Activated gamma-delta T cell (primary cell): ENCODE measurements at places on chromosomes 2 and 18.

DNA sequence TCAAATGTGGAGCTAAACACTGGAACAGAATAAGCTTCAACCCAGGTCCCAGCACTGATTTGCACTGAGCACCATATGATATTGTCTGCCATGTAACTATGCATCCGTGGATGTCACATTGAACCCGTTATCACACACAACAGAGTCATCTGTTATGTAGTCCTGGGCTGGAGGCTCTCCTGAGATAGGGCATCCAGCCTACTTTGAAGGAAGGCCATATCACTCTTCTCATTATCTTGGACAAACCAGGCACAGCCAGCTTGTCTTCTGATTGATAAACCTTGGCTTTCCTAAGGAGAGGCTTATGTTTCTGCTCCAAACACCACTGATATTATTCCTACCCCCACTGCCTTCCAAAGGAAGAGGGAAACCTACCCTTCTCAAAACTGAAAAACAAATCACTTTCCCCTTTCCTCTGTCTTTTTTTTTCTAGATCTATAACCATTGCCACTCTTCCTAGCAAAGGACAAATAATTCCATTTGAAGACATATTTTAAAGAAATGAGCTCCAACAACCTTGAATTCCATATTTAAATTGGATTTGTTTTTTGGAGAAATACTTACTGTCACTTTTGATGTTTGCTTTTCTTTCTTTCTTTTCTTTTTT is 16.4 kb downstream of the RSAD2 start:
- DNase-seq = no peak

- DNase-seq = no peak
Measured at GRCh38 chr18:27728659-27729058, 448.3 kb downstream of the CDH2 start.

DNA sequence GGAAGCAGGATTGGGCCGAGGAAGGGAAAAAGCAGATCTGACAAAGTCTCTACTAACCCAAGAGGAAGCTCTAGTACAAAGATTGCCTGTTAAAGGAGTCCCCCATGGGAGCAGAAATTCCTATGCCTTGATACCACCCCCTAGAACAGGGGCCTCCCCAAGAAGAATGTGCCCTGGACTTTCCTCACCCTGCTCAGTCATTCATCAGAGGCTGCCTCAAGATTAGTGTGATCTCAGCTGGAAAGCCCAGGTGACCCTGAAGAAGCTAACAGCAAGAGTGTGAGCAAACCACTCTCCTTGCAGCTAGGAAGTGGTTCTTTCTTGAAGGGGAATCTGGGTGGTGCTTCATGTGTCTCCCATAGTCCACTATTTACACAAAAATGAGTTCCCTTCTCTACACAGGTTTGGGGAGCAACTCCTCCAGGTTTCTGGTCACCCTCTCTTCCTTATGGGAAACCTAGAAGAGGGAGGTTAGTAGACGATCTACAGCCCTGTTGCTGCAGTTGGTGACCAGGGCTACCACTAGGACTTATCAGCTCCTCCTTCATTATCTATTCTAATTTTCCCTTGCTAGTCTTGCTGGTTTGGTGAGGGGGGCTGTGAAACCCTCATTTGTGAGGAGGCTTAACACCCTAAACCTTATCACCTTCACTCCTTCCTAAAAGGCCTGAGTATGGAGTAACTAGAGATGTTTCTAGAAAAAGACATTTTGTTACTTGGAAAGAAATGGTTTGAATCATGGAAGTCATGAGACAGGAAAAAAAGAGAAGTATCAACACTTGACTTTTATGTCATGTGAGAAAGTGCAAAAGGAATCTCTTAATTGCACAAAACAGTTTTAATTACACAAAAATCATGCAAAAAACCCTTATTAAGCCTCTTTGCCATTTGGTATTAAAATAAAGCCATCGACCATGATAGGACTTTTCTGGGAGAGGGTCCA is 2.9 kb upstream of the WDR7 start:
- no peak for DNase-seq

GRCh38 chr18:77091366-77091765 is 41.2 kb downstream of the MBP start:
- no peak for DNase-seq

GRCh38 chr18:46480226-46480625 is 176.8 kb downstream of the LOXHD1 start:
- DNase-seq = no peak

GRCh38 chr2:55363636-55364035 is 56.0 kb downstream of the CCDC88A start:
- DNase-seq = no peak

DNA sequence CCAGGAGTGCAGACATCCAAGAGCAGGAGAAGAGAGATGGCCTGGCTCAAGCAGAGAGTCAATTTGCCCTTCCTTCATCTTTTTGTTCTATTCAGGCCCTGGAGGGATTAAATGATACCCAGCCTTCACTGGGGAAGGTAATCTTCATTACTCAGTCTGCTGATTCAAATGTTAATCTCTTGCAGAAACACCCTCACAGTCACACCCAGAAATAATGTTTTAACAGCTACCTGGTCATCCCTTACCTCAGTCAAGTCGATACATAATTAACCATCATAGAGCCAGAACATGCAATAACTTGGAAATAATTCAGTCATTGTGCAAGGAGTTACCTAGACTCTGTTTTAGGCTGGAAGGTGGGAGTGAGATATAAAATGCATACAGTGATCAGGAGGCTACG is 163.7 kb upstream of the TNP1 start:
- DNase-seq = no peak

GRCh38 chr2:16584824-16585540 is 80.7 kb downstream of the CYRIA start:
- DNase-seq = no peak

DNA sequence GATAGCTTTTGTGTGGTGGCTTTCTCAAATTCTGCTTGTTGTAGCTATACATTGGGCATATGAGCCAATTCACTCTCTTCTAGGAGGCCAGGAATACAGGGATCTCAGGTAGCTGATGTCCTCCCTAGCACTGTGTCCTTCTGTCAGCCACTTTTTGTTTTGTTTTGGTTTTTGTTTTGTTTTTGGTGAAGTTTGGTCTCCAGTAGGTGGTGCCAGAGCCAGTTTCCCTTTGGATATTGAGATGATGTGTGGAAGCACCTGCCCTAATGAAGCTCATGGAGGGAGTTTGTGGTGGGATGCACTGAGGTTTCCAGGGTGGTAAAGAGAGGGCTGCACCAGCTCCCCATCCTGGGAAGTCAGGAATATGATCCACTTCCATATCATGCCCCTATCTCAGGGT is 100.5 kb upstream of the VWC2L start:
- DNase-seq = no peak

DNA sequence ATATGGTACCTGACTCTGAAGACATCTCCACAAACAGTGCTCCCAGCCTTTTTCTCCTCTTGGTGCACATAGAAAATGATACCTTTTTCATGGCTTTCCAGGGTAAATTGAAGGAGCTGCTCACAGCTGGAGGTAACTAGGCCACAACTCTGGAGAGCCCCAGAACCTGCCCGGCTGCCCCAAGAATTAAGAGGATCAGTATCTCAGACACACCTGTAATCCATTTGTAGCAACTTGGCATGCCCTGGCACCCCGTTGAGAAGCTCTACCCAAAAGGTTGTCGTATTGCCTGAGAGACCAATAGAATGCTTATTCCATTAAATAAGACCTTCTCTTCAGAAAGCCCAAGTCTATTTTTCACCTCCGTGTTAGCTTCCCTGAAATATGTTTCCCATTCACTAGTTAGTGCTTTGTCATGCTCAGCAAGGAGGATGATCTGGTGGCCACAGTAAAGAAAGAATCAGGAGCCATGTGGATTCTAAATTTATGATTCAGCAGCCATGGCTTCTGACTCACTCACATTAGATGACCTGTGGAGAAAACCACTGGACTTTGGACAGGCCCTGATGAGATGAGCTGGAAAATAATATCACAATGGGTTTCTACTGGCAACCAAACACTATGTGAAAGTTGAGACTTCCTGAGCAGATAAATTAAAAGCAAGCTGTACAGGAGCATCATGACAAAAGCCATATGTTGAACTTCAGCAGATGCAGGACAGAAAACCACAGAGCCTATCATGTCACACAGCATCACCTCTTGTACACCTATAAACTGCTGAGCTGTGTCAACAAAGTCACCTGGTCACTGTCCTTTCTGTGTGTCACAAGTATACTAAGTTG is 253.3 kb upstream of the OSR1 start:
- DNase-seq = no peak

DNA sequence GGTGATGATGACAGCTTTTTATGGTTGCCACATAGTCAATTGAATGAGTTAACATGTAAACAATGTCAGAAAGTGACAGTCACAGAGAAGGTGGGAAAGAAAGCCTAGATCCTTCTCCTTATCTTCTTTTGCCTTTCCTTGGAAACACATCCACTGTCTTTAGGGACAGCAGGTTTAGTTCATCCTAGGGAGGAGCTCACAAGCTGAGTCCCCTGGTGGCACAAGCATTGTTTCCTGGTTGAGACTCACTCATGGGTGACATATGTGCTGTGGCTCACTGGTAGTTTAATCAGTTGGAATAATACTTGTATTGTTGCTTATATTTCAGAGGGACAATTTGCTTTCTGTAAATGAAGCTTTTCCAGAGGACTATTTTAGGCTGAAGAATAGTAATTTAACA is 598.5 kb downstream of the CNTNAP5 start:
- no peak for DNase-seq

DNA sequence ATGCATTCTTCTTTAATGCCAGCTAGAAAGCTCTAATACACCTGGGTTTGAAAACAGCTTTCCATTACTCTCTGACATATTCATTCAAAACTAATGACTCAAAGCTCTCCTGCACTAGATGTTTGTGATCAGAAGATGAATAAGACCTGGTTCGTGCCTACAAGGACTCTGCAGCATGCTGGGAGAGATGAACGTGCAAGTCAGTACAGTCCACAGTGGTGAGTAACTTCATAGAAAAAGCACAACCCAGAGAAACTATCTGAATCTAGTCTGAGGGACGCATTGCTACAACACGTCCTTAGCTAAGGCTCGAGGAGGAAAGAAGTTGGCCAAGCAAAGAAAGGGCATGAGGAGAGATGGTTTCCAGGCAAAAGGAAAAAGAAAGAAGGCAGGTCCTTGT is 234.3 kb downstream of the OSR1 start:
- no peak for DNase-seq

DNA sequence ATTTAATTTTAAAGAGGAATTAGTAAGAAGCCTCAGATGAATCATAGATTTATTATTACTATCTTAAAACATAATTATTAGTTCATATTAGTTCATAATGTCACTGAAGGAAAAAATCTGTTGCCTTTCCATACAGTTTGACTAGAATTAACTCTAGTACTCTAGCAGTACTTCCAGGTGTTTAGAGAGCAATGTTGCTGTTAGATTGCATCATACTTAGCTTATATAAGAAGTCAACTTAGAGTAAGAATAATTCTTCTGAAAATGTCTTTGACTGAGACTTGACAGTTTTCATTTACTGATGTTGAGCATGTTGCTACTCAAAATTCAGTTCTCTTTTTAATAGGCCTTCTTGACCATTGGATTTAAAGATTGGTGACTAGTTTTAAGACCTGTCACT is 4.7 kb downstream of the RAB3GAP1 start:
- no peak for DNase-seq

- no peak for DNase-seq
Measured at GRCh38 chr2:43009448-43009847, 217.0 kb downstream of the ZFP36L2 start.

DNA sequence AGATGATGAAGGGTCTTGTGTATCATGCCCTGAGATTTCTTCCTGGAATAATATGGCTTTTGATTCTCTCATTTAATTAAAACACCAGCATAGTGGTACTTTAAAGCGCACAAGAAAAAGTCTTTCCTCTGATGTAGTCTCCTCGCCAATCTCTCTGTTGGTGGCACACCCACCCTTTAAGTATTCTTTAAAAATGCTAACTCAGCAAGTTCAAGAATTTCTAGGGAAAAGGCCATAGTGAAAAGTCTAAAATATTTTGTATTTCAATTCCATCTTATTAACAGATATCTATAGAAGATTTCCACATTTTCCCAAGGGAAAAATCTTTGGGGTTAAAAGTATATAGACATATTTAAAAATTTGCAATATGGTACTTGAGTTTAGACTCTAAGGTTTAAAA is 34.7 kb downstream of the ACMSD start:
- DNase-seq = no peak

DNA sequence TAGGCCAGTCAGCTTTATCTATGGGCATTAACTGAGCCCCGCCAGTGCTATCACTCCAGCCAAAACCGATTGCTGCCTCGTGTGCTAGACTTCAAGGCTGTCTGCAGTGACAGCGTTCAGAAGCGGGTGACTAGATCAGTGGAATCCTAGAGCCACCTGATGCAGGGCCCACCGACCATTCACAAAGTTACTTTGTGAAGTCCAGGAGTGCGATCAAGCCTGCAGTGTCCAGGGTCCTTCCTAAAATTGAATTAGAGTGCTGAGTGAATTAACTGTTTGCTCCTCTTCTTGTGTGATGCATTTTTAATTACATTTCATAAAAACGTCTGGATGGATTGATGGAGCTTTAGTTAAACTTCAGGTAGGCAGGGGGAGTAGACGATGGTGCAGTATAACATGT is 13.9 kb downstream of the PCARE start:
- DNase-seq = no peak

DNA sequence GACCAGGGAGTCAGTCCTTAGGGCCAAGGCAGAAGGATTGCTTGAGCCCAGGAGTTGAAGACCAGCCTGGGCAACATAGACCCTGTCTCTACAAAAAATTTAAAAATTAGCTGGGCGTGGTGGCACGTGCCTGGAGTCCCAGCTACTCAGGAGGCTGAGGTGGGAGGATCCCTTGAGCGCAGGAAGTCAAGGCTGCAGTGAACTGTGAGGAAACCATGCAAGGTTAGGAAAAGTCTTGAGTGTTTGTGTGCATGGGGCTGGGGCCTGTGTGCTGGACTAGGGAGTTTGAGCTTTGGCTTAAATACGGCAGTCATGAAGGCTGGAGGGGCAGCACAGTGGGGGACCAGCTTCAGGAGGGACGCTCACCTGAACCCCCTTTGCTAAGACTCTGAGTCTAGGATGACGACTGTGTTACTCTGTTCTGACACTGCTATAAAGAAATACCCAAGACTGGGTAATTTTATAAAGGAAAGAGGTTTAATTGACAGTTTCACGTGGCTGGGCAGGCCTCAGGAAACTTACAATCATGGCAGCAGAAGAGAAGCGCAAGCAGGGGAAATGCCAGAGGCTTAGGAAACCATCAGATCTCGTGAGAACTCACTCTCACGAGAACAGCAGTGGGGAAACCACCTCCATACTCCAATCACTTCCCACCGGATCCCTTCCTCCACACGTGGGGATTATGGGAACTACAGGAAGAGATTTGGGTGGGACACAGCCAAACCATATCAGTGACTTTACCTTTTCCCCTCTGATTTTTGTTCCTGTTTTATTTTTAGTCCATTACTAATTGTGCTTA is 39.4 kb downstream of the GORASP2 start:
- DNase-seq = no peak

GRCh38 chr2:241218131-241219029 is 29.9 kb downstream of the ANO7 start:
- DNase-seq = no peak

- no peak for DNase-seq
Measured at GRCh38 chr2:109379507-109379906, 234.3 kb downstream of the SEPTIN10 start.

DNA sequence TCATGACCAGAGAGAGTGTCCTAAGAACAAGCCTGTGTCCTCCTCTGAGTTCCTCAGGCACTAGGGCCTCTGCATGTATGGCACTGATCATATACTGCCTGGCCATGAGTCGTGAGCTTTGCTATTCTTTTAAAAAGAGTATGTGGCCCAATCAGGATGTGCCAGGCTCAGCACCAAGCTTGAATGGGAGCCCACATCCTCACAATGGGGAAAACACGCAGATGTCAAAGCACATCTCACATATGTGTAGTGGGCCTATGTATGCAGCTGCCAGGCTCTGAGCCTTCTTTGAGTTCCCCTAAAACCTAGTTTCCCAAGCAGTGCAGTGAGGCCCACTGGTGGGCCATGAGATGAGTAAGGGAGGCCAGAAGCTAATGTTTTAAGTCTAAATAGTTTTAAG is 69.9 kb upstream of the SLC1A4 start:
- no peak for DNase-seq
